IMR-90 (cell line): ENCODE measurements at places on chromosomes 3 and 15.

- no peak for DNase-seq
These were observed 559 bp downstream of the NR1I2 start for GRCh38 chr3:119782460-119782859.

GRCh38 chr3:10196389-10197052, 31.8 kb downstream of the IRAK2 start:
- peak; percentile 90 for DNase-seq

DNA sequence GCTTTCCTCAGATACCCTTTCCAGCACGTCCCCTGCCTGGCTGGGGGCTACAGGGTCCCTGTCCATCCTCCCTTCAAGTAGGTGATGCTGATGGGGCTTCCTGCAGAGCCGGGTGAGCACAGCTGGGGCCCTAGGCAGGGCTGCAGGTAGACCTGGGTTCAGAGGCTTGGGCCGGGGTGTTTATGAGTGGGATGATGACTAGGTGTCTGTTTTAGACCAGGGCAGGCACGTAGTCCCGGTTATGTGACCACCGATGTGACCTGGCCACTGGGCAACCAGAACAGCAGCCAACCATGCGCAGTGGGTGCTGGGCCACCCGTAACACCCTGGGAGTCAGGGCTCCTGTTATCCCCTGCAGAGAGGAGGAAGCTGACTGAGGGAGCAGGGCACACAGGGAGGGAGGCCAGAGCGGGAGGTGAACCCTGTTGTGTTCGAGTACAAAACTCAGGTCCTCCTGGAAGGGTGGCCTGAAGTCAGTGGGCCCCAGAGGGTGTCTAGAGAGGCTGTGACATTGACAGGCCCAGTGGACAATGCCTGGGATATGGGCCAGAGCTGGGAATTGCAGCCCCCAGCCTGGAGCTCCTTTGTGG, 101.6 kb downstream of the PLXNA1 start:
- no peak for DNase-seq

- DNase-seq = no peak
These were observed 626.1 kb downstream of the MAGI1 start for GRCh38 chr3:65412588-65412987.

GRCh38 chr3:108744762-108745161, 12.4 kb downstream of the RETNLB start:
- no peak for DNase-seq

DNA sequence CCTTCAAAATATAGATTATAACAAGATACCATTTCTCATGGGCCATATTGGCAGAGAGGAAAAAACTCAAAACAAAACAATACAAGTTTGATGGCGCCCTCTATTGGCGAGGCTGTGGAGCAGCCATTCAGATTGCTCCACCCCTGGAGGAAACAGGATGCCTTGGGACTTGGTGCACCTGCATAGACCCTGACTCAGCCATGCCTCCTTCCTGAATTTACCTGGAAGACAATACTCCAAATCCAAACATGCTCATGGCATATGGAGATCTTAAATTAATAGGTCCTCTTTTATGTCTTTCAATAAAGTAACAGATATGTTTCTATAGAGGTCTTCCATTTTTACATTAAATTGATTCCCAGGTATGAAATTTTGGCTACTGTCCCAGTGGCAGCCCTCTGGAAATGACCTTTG, 90.0 kb downstream of the APBA2 start:
- DNase-seq = peak; percentile 55

DNA sequence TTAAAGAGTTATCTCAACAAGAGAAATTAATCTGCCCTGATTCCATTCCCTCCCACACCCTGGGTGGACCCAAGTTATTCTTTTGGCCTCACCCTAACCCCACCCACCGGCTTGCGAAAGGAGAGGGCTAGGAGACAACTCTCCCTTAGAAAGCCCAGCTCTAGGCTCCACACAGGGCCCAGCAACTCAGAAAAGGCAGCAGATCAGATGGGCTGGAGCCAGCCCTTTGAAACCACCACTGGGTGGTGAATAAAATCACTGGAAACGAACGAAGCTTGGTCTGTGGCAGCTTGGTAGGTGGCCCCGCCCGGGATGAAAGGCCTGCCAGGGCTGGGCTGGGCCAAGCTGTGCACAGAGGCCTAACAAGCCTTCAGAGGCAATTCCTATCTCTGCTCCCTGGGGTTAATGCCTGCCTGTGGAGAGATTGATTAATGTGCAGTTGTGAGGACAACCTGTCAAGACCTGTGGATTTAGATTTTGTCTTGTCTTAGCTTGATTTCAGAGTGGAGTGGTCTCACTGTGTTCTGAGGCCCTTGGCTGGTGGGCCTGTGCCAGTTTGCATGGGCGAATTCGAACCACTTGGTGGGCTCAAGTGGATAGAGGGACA, 38.8 kb downstream of the BHLHE40 start:
- no peak for DNase-seq

GRCh38 chr3:46092702-46093080, 65.4 kb upstream of the XCR1 start:
- no peak for DNase-seq

GRCh38 chr3:43165786-43166185, 59.9 kb upstream of the POMGNT2 start:
- no peak for DNase-seq

DNA sequence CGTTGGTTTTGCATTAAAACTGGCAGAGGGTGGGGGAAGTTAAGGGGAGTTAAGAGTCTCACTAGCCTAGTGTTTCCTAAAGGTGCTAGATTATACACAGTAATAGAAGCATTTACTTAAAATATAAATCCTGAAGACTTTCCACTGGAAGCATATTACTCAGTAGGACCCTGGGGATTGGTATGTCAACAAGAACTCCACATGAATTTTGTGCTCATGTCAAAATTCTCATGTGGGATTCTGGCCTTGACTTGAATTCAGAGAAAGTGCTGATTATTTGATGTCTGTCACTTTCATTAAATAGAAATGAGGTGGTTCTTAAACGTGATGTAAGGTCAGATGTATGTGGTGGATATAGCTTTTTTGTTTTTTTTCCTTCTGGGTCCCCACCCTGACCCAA, 997.2 kb downstream of the TUSC7 start:
- no peak for DNase-seq

- DNase-seq = no peak
These were observed 283.8 kb downstream of the C3orf38 start for GRCh38 chr3:88433568-88433967.

DNA sequence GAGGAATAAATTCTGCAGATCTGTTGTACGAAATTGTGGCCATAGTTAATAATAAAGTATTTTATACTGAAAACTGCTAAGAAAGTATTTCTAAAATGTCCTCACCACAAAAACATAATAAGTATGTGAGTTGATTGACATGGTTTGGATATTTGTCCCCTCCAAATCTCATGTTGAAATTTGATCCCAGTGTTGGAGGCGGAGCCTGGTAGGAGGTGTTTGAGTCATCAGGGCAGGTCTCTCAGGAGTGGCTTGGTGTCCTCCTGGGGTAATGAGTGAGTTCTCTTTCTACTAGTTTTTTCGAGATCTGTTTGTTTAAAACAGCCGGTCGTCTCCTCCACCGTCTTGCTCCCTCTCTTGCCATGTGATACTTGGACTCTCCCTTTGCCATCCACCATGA, 424.1 kb upstream of the KCNMB2 start:
- DNase-seq = no peak

- no peak for DNase-seq
These were observed 3.0 kb downstream of the ISL2 start for GRCh38 chr15:76339305-76340197.

- DNase-seq = no peak
These were observed 49.7 kb downstream of the LRTM1 start for GRCh38 chr3:54878145-54878544.

DNA sequence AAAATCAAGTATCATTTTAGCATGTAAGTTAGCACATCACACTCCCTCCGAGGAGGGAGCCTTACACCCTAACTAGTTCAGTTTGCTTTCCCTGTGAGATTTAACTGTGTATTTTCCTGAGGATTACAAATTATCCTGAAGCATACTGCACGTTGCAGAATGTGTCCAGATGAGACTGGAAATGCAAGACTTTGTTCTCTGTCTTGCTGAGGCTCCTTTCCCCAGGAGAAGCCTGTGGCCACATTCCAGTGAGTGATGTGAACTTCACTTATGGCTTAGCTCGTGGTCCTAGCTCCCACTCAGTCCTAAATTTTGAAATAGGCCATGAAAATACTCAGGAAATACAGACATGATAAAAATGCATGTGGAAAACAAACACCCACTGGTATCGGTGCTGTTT, 23.7 kb downstream of the PDZRN3 start:
- peak; percentile 31 for DNase-seq

GRCh38 chr3:84980011-84980410, 21.2 kb downstream of the CADM2 start:
- no peak for DNase-seq

GRCh38 chr3:42936157-42936981, 30.4 kb downstream of the ZNF662 start:
- DNase-seq = peak; percentile 16

GRCh38 chr3:73401616-73402279, 223.0 kb downstream of the PDZRN3 start:
- peak; percentile 60 for DNase-seq

DNA sequence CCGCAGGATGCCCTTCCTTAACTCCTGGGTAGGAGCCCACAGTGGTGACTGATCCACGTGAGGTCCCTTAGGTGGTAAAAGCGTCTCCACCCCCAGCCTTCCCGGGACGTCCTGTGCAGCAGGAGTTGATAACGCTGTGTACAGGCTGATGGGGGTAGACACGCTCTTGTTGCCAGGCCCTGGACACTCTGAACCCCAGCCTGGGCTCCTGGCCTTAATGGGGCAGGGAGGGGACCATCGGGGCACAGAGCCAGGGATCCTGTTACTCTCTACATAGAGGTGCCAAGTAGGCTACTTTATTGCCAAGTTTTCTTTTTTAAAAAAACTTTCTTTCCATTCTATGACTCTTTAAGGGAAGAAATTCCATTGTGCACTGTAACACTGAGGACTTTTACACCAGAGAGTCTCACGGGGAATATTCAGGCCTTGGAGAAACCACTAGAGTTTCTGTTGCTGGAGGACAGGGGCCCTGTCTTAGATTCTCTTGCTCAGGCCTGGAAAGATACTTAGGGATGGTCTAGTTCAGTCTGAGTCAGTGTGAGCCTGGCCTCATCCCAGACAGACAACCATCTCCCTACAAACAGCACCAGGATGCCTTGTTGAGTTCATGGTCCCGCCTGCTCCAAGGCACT, 104.3 kb upstream of the RNU6-1 start:
- no peak for DNase-seq

GRCh38 chr15:43776718-43777266, at the start of gene ELL3:
Gene ELL3, minus strand, starts transcription at chr15:43776966. Its CDS starts 65 bp downstream, at chr15:43776901.
- DNase-seq = peak; percentile 59

DNA sequence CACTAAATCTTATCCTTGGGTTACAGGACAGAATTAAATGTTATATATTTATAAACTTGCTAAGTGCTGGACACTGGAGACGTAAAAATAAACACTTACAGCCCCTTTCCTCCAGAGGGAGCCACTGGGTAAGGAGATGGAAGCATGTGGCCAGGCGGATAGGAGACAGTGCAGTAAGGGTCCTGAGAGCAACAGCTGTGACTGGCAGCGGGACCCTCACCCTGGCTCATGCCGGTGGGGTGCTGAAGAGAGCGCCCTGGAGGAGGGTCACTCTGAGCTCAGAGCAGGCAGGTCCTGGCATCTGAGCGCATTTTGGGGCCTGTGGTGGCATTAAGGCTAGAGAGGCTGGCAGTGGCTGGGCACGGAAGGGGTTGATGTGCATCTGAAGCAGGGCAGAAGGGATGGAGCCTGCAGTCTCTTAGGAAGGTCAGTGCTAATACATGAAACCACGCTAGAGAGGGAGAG, 16.0 kb downstream of the SEC61A1 start:
- peak; percentile 55 for DNase-seq

DNA sequence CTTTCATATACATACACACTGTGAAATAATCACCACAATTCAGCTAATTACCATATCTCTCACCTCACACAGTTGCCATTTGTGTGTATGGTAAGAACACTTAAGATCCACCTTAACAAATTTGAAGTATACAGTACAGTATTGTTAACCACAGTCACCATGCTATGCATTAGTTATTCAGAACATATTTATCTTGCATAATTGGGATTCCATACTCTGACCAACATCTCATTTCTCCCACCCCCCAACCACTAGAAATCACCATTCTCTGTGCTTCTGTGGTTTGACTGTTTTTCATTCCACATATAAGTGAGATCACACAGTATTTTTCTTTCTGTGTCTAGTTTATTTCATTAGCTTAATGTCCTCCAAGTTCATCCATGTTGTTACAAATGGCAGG, 247.7 kb upstream of the CTNNB1 start:
- no peak for DNase-seq

GRCh38 chr3:30632065-30632464, 25.7 kb downstream of the TGFBR2 start:
- no peak for DNase-seq

GRCh38 chr15:94238539-94239118, 7.3 kb downstream of the MCTP2 start:
- DNase-seq = no peak

- DNase-seq = peak; percentile 24
These were observed 302.1 kb upstream of the MME start for GRCh38 chr3:154778057-154778456.

DNA sequence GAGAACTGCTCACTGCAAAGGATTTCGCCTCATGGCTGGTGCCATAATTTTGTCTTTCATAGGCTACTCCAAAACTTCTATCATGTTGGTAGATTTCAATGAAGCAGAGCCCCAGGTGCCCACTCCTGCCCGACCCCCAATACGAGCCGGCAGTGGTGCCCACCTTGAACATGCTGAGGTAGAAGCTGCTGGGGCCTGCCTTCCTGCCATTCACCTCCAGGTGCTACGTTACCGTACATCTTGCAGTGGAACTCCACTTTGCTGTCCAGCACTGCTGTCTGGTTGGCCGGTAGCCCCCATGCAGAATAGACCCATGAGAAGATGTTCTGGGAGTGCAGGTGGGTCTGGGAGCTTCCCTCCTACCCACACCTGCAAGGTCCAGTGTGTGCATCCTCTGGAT, 502.8 kb upstream of the TBL1XR1 start:
- DNase-seq = no peak

- DNase-seq = no peak
These were observed 10.0 kb downstream of the CNBP start for GRCh38 chr3:129173725-129174124.

- DNase-seq = peak; percentile 73
These were observed 95.0 kb downstream of the VGLL4 start for GRCh38 chr3:11548721-11549131.

GRCh38 chr3:5035113-5035512, 55.9 kb downstream of the BHLHE40 start:
- DNase-seq = no peak

- DNase-seq = no peak
These were observed 50.8 kb downstream of the CCDC191 start for GRCh38 chr3:114005481-114005880.

- no peak for DNase-seq
These were observed 133.5 kb downstream of the SNRPN start for GRCh38 chr15:25088261-25088790.
